ENCODE measurements at places on chromosomes 11 and 22.

DNA sequence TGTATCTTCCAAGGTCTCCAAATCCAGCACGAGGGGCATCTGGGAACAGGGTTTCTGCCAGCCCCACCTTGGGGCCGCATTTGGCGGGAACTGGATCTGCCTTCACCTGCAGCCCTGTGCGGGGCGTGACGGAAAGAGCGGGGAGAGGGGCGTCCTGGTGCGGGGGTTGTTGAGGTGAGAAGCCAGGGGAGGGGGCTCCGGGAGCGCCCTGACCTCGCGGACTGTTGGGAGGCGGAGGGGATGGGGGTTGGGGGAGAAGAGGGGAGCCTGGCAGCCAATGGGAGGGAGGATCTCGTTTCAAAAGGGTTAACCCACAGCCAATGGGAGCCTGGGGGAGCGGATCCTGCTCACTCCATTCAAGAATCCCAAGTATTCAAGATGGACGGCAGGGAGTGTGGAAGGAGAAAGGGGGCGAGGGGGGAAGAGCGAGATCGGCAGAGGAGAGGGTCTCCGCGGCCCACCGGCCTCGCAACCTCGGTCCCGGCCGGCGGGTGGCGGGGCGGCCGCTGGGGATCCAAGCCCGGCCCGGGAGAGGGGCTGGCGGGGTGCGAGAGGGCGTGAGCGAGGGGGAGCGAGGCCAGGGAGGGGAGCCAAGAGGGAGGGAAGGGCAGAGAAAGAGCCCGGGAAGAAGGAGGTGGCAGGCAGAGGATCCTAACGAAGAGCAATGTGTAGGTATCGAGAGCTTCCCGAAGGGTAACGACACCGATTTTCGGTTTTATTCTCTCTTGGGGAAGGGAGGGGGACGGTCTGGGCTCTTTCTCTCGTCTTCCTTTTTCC is 11.5 kb downstream of the YPEL4 start:
- peak; percentile 77 for DNase-seq

- DNase-seq, result no peak
These were observed 62.4 kb downstream of the NAV2 start for GRCh38 chr11:19774817-19775580.

- DNase-seq, result no peak
These were observed 8.4 kb downstream of the LIF start for GRCh38 chr22:30238136-30238535.

DNA sequence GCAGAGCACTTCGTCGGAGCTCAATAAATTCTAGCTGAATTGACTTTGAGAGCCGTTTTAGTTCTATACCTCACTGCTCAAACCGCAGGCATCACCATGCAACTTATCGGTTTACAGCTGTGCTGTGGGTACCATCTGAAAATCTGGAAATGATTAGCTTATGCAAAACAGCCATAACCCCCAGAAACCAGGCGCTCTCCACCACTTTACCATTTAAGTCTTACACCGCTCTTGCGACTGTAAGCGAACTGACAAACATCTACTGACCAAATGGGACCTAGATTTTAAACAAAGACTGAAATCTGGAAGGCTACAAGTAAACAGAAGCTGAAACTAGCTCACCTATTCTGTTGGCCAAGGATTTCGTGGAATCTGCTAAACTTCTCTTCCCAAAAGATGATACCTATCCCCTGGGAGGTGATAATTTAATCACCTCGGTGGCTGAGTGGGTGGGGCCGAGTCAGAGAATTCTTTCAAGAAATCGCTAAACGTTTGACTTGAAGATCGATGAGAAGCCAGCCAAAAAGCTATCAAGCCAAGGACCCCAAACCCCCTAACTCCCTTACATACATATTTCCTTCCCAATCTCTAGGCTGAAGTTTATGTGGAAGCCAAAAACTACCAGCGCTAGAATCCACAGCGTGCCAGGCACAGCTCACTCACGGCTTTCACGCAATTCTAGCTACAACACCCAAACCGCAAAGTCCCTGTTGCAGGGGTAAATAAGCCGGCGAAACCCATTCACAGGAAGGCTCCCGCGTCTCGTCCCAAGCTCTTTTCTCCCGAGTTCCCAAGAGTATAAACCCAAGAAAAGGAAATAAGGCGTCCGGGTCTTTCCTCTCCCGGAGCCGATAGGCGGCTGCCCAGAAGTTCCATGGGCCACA is 644 bp downstream of the SPTY2D1 start:
- DNase-seq, result no peak

DNA sequence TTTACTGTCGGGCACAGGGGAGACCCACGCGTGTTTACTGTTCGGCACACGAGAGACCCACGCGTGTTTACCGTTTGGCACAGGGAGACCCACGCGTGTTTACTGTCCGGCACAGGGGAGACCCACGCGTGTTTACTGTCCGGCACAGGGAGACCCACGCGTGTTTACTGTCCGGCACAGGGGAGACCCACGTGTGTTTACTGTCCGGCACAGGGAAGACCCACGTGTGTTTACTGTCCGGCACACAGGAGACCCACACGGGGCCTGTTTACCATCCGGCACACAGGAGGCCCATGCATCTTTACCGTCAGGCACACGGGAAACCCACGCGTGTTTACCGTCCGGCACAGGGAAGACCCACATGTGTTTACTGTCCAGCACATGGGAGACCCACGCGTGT is 525.1 kb downstream of the BRD1 start:
- DNase-seq, result no peak

DNA sequence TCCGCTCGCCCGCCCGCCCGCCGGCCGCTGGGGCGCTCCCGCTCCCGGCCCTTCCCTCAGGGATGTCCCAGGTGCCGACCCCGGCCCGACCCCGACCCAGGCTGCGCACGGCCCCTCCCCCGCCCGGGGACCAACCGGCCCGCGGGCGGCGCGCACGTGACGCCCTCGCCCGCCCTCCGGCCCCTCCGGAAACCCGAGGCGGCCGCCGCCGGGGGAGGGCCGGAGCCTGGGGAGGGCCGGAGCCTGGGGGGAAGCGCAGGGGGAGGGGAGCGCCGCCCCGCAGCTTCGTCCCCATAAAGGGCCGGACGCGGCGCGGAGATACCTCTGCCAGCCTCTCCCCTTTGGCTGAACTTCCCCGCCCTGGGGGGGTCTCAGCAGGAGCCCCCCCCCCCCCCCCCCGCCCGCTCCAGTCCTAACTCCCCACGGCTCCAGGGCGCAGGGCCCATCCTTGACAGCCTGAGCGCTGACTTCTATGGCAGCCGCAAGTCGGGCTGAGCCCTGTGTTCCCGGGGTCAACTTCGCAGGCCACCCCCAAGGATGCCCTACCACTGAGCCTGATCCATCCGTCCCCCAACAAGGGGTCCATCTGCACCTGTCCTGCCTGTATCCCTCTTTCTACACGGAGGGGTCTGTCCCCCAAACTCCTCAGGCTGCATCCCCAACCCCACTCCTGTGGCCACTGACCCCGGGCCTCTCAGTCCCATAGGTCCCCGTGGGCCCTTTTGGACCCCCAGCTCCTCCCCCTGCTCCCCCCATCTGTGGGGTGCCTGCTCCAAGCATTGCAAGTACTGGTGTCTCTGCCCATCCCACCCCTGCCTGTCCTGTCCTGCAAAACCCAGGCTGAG is at the start of gene MAPK12:
MAPK12 (minus strand) TSS at position 69 of the 845 bp plus-strand sequence. CDS start 174 bp downstream, outside the sequence.
- DNase-seq, result peak; percentile 28

GRCh38 chr11:62791501-62792201 is at the start of gene TMEM223:
TMEM223 (minus strand) TSS chr11:62792006; CDS start chr11:62791994, 12 bp downstream.
- DNase-seq, result peak; percentile 88

GRCh38 chr11:77063407-77063806 is 3.4 kb upstream of the CAPN5 start:
- no peak for DNase-seq

- peak; percentile 74 for DNase-seq
These were observed 846.4 kb downstream of the DLG2 start for GRCh38 chr11:84780689-84781293.

- no peak for DNase-seq
These were observed 65.8 kb downstream of the RASSF10 start for GRCh38 chr11:13074714-13075464.

DNA sequence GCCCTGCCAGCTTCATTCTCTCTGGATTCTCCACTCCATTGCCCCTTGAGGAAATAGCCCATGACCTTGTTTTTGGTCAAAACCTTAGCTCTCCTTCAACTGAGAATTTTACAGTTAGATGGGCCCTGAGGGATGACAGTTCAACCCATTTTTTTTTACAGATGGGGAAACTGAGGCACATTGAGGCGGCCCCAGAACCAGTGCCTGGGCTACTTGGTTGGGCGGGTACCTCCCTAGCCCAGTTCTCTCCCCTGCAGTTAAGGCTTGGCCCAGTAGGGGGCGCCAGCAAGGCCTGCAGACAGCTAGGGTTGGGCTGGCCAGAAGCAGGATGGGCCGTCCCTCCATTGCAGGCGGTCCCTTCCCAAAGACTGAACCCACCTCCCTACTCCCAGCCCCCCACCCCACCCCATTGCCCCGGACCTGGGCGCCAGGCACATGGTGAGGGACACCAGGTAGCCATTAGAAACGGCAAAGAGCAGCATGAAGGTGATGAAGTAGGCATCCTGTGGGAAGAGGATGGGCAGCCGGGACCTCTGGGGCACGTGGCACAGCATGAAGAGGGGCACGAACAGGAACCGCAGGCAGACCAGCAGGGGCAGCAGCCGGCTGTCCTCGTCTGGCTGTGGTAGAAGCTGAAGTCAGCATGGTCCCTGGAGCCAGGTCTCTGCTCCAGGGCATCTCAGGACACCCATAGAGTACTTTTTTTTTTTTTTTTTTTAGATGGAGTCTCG is 7.6 kb downstream of the SLC29A2 start:
- DNase-seq, result peak; percentile 71

- DNase-seq, result no peak
These were observed 900.1 kb downstream of the BRD1 start for GRCh38 chr22:48927591-48927990.

GRCh38 chr11:70854201-70854600 is 398.2 kb downstream of the SHANK2 start:
- no peak for DNase-seq

DNA sequence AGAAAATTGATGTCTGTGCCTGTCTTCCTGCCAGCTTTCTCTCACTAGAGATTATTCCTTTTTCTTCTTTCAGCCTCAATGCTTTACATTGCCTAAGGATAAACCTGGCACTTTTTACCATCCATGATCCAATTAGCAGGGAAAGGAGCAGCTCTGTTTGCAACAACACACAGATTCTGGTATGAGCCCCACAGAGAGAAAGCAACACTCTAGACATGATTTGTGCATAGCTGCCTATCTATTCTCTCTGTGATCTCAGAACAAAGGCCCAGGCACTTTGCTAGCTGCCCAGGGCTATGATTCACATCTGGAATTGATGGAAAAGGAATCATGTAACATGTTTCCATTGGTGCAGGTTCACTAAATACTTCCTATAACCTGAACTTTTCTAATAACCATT is 685.0 kb downstream of the ETS1 start:
- no peak for DNase-seq

DNA sequence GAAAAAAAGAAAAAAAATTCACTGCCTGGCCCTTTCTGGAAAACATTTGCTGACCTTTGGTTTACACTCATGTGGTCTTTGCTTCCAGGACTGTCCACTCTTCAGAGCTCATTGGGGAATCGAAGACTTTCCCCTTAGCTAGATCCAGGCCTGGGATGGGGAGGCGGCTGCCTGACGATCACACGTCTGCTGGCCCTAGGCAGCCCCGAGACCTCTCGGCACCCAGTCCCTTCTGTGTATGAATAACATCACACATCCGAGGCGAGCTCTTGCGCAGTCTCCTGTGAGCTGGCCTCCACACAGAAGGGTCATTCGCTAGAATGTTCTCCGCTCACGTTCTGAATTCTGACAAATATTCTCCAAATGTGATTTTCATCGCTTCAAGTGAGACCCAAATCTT is 25.7 kb upstream of the GAL start:
- no peak for DNase-seq

DNA sequence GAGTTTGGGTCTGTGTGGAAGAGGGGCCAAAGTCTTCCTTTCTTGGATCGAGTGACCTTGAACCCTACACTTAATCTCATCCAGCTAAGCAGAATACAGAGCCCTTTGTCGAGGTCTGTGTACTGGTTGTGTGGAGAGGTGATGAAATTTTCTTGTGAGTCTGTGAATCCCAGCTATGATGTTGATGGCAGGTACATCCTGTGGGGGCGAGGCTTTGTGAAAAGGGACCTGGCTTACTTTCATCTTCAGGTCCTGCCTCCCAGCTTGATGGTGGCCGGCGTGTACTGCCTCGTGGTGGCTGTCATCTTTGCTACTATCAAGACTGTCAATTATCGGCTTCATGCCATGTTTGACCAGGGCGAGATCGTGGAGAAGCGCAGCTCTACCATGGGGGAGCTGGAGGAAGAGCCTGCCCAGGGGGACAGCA is 1.0 kb downstream of the PCNX3 start:
- DNase-seq, result no peak

GRCh38 chr11:87545858-87546257 is 508.1 kb downstream of the TMEM135 start:
- no peak for DNase-seq

- DNase-seq, result peak; percentile 49
These were observed 56.1 kb downstream of the HSD17B12 start for GRCh38 chr11:43736502-43737200.

GRCh38 chr11:92531065-92531739 is 306.6 kb downstream of the FAT3 start:
- DNase-seq, result no peak
